ENCODE measurements at places on chromosomes 12 and 14.

DNA sequence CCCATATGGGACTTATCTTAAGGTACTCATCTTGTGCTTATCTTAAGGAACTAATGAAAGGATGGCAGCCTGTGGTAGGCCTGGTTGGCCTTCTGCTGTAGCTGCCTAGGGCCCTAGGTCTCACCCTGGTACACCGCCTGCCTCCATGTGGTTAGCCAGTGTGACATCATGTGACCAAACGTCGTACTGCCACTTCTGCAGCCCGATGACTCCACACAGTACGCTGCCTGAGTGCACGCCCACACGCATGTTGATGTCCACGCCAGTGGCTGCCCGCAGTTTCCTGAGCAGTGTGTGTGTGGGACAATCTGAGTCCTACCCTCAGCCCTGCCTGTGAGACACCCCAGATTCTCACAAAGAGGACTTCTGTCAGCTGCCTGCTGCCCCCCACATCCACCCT, 5.1 kb downstream of the ADCY4 start:
- no peak for DNase-seq

- DNase-seq = no peak
Measured at GRCh38 chr12:65695113-65695865, 129.0 kb upstream of the HMGA2 start.

DNA sequence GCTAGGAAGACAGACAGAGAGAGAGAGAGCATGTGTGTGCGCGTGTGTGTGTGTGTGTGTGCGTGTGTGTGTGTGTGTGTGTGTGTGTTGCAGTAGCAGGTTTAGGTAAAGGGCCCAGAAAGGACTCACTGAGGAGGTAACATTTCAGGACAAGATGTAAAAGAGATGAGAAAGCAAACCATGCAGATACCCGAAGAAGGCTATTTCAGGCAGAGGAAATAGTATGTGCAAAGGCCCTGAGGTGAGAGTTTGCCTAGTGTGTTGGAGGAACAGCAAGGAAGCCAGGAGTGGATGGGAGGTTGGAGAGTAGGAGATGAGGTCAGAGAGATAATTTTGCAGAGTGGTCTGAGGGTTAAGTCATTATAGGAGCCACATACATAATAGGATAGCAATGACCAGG, 754.3 kb upstream of the TBX3 start:
- no peak for DNase-seq

DNA sequence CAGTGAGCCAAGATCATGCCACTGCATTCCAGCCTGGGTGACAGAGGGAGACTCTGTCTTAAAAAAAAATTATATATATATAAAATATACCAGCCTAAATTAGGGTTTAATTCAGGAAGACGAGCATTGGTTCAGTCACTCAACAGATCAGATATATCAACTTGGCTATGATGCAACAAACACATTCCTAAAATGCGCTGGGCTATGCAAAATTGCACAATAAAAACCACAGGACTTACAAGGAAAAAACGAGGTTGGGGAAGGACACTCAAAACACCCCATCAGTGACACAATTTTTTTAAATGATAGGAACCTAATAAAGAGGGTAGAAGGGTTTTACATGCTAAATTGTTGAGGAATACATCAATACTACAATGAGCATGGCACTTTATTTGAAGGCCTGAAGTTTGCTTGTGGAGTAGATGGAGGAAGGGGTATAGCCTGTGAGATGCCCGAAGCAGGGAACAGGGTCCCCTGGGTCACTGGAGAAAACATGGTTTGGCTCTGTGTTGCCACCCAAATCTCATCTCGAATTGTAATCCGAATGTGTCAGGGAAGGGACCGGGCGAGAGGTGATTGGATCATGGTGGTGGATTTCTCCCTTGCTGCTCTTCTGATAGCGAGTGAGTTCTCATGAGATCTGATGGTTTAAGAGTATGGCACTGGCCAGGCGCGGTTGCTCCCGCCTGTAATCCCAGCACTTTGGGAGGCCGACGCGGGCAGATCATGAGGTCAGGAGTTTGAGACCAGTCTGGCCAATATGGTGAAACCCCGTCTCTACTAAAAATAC, 71.2 kb downstream of the TNFAIP2 start:
- no peak for DNase-seq

DNA sequence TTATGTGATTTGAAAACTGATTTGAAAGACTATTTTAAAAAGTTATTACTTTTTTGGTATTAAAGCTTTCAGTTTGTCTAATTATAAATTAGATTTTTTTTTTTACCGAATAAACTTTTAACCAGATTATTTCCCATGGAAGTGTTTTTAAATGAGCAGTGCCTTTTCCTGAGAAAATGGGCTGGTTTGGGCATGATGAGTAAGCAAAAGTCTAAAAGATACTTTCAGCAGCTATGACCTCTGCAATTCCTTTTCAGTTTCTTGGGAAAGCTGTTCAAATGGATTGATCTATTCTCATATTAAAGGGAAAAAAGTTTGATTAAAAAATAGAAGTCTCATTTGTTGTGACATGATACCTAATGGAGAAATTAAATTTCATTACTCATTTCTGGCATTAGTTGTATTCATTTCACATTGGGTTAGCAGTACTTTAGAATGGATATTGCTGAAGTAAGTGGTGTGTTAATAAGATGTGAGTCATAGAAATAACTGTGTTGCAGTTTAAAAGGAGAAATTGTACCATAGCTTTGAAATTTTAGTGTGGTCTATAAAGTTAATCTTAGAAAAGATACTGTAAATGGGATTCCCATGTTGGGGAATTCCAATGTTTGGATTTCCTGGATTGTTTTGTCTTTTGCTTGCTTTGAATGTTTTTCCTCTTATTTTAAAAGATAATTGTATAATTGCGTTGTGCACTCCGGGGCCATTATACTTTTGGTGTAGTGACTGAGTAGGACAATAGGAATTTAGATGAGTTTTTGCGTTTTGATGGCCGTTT, 21.0 kb downstream of the KTN1 start:
- DNase-seq = no peak

DNA sequence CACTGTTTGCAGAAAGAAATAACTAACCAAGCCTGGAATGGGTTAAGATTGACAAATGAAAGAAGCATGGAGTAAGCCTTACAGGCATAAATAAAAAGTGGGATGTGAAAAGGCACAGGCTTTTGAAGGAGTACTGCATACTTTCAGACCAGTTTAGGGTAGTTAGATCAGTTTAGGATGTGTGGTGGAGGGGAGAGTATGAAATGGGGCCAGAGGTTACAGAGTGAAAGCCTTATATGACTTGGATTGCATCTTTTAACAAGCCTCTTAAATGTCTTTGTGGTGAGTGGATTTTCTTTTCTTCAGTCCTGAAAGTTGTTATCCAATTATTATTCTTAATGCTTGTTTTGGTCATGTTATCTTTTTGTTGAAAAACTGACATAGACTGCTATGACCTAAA, 52.2 kb upstream of the TRHDE start:
- no peak for DNase-seq

GRCh38 chr12:109875572-109876131, 4.7 kb downstream of the GLTP start:
- DNase-seq = no peak

GRCh38 chr14:100010679-100011078, 54.5 kb upstream of the EVL start:
- DNase-seq = no peak

DNA sequence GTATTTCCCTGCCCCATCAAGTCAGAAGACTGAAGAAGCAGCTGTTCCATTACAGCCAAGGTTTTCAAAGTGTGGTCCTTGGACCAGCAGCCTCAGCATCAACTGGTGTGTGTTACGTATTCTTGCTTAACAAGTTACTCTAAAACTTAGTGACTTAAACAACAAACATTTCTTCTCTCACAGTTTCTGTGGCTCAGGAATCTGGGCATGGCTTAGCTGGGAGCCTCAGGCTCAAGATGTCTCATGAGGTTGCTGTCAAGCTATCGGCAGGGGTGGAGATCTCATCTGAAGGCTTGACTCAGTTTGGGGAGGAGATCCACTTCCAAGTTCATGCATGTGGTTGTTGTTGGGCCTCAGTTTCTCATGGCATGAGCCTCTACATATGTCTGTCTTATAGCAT, 174.5 kb downstream of the KTN1 start:
- DNase-seq = no peak

DNA sequence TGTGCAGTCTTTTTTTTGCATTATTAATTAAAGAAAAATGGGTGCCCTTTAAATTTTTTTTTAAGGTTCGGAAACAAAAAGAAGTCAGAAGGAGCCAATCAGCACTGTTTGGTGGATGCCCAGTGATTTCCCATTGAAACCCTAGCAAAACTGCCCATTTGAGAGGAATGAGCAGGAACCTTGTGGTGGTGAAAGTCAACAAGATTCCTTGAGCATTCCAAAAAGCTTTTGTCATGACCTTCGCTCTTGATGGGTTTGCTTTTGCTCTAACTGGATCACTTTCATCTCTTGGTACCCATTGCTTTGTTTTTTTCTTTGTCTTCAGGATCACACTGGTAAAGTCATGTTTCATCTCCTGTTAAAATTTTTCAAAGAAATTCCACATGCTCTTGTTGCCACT, 54.1 kb downstream of the ADIPOR2 start:
- no peak for DNase-seq

DNA sequence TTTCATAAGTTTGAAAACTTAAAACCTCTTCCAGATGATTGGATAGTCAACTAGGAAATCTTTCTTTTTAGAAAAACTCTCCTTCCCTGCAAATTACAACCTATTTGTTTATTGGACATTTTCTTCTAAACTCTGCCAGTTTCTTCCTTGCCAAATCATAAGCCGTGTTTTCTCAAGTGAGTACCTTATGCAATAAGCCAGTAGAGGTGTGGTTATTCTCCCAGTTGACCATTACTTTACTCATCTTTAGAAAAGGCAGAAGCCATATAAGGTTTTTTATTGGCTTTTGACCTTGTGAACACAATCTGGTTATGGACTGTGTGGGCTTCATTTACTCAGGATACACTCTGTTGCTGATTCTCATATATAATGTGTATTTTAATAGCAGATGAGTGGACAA, 14.6 kb downstream of the ACTR6 start:
- no peak for DNase-seq

- no peak for DNase-seq
Measured at GRCh38 chr12:52024845-52025230, 18.1 kb downstream of the TAMALIN start.

DNA sequence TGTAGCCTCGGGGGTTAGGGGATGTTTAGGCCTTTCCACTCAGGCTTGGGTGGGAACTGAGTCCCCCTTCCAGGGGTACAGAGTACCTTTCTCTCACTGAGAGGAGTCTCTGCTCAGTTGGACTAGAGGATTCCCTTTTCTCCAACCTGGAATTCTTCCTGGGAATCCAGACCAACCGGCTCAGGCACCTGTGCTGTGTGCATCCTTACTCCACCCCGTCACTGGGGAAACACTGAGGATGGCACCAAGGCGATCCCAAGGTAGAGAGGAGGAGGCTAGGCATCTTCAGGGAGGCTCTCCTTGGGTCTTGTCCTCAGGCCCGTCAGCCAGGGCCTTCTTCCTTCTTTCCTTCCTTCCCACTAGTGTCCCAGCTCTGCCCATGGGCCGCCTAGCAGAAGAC, 871 bp upstream of the TGM1 start:
- DNase-seq = no peak

DNA sequence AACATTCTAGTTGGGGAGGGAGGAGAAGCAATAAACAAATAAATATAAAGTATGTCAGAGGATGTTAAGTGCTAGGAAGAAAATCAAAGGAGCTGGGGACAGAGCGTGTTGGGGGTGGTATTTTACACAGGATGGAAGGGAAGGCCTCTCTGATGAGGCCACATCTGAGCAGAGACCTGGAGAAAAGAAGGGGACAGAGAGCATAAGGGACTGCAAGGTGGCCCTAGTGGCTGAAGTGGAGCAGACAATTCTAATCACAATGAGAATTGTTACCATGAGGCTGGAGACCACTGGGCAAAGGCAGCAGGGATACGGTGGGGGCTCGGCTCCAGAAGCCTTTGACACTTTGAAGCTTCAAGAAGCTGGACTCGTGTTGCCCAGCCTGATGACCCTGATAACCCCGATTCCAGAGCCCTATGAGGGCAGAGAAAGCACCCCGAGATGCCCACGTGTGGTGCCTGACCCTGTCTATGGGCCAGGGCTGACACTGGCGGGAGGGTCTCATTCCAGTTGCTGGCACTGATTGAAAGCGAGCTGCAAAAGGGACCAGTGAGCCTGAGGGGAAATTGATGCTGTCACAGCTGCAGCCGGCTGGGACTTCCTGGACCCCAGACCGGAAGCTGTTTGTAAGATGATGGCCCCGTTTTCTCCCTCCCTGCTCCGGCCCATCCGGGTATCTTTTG, 169.1 kb downstream of the RBM19 start:
- no peak for DNase-seq

GRCh38 chr12:20205854-20206253, 162.5 kb upstream of the PDE3A start:
- no peak for DNase-seq

- no peak for DNase-seq
Measured at GRCh38 chr14:75971509-75971908, 10.3 kb downstream of the TGFB3 start.

DNA sequence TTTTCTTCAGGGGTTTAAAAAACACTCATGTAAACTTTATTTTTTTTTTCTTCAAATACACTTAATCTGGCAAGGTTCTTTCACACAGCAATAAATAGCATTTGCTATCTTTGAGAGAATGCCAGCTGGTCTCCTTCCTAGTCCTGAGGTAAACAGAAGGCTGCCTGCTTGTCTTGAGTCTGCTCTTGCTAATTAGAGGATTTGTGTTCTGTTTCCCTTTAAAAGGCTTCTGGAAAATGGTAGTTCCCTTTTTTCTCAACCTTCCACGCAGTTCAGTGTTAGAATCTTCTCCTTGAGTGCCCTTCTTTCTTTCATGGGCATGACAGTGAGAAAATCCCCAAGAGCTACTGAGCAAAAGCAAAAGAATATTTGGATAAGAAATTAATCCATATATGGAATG, 92.3 kb upstream of the DCN start:
- no peak for DNase-seq

- DNase-seq = no peak
Measured at GRCh38 chr14:106013879-106014376, 487.5 kb downstream of the TMEM121 start.

GRCh38 chr14:83164016-83164415, 1630.4 kb upstream of the SEL1L start:
- DNase-seq = no peak

GRCh38 chr12:93111773-93112172, 182.7 kb upstream of the EEA1 start:
- no peak for DNase-seq

- no peak for DNase-seq
Measured at GRCh38 chr12:16611146-16611545, 5.2 kb upstream of the LMO3 start.

- no peak for DNase-seq
Measured at GRCh38 chr14:29668201-29668600, 259.4 kb downstream of the PRKD1 start.

DNA sequence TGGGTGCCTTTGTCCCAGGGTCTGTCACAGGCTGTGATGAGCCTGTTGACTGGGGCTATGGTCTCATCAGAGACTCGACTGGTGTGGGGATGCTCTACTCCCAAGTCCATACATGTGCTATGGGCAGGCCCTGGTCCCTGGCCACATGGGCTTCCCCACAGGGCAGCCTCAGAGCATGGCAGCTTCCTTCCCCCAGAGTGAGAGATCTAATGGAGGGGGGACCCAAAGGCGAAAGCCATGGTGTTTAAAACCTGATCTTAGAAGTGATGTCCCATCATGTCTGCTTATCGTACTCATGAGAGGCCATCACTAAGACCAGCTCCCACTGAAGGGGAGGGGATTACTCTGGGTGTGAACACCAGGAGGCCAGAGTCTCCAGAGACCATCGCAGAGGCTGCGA, 279.0 kb upstream of the RTL1 start:
- DNase-seq = no peak

- no peak for DNase-seq
Measured at GRCh38 chr12:116870306-116870705, 10.9 kb downstream of the HRK start.

- DNase-seq = no peak
Measured at GRCh38 chr12:2101359-2101758, 48.6 kb downstream of the CACNA1C start.

Measured in cerebellar nuclear complex (tissue), 1 donor.